ENCODE measurements at places on chromosomes 5 and 9.

GRCh38 chr5:136103118-136103517 is 29.5 kb upstream of the SMAD5 start:
- DNase-seq = no peak

GRCh38 chr9:123373946-123374345 is 17.9 kb downstream of the CRB2 start:
- DNase-seq = no peak

DNA sequence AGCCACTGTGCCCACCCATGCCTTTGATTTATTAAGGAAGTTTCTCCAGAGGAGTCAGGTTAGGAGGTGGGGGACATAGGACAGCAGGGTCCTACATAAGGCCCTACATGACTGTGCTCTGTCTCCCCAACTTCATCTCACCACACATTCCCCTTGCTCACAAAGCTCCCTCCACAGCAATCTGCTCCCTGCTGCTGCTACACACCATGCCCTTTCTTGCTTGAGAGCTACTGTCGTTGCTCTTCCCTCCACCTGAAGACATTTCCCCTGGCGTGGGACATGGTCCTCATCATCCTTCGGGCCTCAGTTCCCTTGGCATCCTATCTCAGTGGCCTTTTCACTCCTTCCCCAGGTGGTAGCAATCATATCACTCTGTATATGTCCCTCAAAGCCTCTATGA is 75.9 kb upstream of the DAPK1 start:
- no peak for DNase-seq

- no peak for DNase-seq
These were observed 84.1 kb downstream of the AMBP start for GRCh38 chr9:113993838-113994540.

DNA sequence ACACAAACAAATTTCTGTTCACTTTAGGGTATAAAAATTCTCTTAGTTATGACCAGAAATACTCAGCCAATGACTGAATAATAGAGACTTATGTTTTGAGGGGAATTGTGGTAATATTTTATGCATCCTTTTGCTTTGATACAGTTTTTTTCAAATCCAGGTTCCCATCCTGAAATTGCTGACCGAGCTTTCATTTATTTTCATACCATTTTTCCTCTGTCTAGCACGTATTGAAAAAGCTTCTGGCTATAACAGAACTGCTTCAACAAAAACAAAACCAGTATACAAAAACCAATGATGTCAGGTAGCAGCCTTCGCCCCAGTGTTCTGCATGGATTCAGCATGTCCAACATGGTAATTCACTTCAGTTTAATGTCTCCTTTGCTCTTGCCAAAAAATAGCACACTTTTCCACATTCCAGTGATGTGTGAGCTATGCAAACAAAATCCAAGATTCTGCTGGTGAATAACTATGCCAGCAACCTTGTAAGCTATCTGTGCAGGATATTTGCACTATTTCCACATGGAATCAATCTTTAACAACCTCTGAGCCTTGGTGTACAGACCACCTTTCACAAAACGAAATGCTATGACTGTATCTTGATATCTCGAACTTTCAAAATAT is 22.0 kb downstream of the CCNH start:
- no peak for DNase-seq

DNA sequence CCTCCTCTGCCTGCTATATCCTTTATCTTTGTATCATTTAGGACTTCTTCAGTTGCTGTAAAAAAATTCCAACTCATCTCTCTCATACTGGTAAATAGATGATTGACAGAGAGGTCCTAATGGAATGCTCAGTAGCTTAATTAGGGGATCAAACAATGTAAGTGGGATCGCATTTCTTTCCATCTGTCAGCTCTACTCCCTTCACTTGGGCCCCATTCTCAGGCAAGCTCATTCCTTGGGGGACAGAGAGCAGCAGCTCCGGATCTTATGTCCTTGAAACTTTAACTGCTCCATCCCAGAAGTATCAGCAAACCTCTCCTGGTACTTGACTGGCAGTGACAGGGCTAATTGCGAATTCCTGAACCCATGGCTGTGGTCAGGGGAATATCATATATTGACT is 146.7 kb downstream of the YTHDC2 start:
- DNase-seq = no peak

DNA sequence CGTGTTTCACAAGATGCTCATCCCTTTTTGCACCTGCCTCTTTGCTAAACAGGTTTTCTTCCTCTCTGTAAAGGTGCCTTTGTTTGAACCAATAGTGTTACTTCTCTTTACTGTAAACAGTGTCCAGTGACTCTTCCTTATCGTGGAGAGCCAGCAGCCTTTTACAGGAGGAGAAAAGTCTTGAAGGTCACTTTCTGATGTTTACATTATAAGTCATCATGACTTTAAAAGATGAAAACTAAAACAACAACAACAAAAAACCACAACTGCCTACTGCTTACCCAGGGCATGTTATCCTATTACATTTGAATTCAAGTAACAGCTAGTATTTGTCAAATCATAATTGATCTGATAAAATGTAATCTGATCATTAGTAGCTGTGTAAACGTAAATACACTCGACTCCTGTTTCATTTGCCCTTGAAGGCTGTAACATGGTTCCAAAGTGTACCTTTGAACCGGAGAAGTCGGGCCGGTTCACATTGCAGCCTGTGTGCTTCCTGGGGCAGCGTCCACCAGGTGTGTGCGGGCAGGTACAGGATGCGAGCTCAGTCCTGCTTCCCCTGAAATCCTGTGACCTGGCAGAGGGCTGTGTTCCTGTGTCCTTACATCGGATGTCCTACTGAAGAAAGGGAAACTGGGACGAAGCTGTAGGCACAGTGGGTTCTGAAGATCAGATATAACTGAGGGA is 118.1 kb downstream of the C9orf152 start:
- DNase-seq = no peak

- DNase-seq = no peak
These were observed 5.9 kb downstream of the FAM193B start for GRCh38 chr5:177548495-177548894.

DNA sequence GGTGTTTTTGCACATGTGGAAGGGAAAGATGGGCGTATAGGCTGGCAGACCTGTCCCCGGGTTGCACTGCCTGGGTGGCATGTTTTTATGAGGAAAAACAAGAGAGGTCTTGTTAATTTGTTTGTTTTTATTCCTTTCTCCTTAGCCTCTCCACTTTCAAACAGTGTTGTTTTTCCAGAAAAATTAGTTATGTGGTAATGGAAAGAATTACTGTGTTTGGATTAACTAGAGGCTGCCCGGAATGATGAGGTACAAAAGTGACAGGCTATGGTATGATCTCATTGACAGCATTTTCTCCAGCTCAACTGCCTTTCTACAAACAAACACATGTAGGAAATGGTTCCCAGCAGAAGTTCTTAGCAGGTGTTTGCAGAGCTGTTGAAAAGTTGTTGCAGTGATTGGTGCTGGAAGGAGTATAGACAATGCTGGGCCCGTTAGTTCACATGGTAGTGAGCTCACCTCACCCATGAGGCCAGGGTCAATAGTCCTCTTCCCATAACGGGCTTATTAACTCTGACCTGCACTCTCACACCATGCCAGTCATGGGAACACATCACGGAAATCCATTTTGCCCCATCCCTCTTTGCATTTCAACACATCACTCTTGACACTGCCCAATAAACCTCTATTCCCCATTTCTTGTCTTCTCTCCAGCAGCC is 111.3 kb upstream of the SAP30L start:
- DNase-seq = no peak

GRCh38 chr9:81581986-81582385 is 107.4 kb downstream of the TLE1 start:
- no peak for DNase-seq

DNA sequence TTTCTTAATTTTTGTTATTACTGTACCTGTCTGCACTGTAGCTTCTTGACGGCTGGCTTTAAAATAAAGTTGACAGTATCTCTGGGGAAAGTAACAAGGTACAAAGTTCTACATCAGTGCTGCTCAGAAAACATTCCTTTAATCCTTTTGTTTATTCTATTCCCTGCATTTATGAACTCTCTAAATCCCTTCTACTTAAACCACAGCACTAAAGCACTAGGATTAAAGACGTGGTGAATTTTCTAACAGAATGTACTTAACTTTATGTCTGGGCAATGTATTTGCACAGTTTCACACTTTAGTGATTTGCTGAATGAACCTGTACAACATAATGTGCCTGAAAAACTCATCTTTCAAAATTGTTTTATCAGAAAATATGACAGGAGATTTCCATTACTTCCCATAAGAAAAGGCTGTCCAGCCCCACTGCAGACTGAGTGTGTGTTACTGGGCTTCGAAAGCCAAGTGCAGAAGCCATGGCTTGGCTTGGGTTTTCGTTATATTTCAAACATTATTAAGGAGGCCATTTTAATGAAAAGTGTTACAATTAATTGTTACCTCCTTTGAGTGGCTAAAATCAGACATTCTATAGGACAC is 43.8 kb downstream of the LHFPL2 start:
- DNase-seq = no peak

GRCh38 chr9:35681341-35682002 is 7.7 kb downstream of the CA9 start:
- no peak for DNase-seq

- no peak for DNase-seq
These were observed 248.6 kb upstream of the DAPK1 start for GRCh38 chr9:87249029-87249428.

- no peak for DNase-seq
These were observed 34.6 kb downstream of the OXCT1 start for GRCh38 chr5:41835645-41836044.

DNA sequence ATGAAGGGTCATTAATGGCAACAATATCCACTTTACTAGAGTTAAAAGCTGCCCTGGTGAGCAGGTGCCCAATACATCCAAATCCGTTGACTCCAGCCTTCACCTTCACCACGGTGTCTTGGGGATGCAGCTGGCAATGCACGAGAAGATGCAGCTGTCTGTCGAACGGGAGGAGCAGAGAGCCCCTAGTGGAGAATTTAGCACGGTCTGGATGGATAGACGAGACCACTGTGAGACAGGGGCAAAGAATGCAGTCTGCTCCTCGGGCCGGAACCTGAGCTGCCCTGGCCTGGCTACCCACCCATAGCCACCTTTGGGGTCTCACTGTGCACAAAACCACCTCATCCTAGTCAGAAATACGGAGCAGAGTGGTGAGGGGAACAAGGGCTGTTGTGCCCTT is 35.1 kb downstream of the ADRA1B start:
- DNase-seq = no peak

- DNase-seq = no peak
These were observed 11.6 kb upstream of the TYRP1 start for GRCh38 chr9:12681620-12682019.

DNA sequence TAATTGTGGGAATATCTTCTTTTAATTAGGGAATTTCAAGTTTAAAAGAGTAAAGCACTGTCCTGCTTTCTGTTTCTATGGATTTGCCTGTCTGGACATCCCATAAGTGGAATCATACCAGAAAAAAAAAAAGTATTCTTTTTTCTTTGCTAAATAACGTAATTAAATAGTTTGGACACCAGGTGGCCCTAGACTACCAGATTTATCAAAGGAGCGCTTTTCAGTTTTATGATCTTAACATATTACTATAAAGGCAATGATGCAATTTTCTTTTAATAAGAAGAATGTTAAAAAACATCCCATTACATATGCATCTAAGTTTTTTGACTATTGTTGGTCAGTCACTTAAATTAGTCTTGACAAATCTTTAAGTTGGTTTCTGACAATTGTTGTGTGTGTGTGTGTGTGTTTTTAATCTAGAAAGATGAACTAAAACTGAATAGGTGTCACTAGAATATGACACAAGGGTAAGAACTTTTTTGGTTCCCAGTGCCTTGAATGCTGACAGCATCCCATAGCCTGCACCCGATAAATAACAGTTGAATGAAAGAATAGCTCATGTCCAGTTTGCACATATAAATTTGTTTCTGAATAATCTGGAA is 49.5 kb downstream of the C5orf22 start:
- DNase-seq = no peak

GRCh38 chr5:90940227-90940995 is 381.8 kb downstream of the ADGRV1 start:
- DNase-seq = no peak

DNA sequence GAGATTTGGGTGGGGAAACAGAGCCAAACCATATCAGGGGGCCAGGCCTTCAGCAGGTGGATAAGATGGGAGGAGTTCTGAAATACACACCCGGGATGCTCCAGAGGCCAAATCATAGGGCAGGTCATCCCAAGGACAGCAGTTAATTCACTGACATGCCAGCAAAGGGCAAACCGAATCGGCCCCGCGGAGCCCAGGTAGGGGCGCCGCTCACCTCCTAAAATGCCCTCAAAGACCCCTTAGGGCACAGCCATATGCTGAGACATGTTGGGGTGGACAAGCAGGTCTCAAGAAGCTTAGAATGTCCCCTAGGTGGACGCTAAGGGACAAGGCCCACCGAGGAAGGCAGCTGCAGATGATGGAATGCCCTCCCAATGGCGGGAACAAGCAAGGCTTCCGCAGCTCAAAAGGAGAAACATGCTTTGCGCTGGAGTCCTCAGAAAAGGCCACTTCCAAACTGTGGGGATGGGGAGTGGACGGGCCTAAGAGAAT is 144.9 kb downstream of the ERCC6L2 start:
- DNase-seq = no peak

GRCh38 chr5:29568028-29568427 is 1625.5 kb upstream of the CDH6 start:
- no peak for DNase-seq

- no peak for DNase-seq
These were observed 17.7 kb upstream of the UBAC1 start for GRCh38 chr9:135978642-135979546.

DNA sequence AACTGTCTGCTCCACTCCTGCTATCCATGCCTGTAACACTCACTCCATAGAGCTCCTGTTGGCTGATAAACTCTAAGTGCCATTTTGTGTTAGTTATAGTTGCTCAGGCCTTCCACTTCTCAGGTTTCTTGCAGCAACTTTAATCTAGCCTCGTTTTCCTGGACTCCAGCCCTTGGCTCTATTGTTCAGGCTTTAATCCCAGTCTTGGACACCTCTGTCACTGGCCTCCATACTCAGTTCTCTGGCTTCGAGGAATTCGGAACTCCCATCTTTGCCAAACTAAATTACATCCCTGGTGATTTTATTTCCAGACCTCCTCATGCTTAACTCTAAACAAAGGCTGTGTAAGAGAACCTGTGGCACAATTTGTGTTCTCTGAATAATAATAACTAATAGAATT is 39.8 kb downstream of the EMB start:
- no peak for DNase-seq

GRCh38 chr9:106752581-106752980 is 110.4 kb upstream of the ZNF462 start:
- DNase-seq = no peak

DNA sequence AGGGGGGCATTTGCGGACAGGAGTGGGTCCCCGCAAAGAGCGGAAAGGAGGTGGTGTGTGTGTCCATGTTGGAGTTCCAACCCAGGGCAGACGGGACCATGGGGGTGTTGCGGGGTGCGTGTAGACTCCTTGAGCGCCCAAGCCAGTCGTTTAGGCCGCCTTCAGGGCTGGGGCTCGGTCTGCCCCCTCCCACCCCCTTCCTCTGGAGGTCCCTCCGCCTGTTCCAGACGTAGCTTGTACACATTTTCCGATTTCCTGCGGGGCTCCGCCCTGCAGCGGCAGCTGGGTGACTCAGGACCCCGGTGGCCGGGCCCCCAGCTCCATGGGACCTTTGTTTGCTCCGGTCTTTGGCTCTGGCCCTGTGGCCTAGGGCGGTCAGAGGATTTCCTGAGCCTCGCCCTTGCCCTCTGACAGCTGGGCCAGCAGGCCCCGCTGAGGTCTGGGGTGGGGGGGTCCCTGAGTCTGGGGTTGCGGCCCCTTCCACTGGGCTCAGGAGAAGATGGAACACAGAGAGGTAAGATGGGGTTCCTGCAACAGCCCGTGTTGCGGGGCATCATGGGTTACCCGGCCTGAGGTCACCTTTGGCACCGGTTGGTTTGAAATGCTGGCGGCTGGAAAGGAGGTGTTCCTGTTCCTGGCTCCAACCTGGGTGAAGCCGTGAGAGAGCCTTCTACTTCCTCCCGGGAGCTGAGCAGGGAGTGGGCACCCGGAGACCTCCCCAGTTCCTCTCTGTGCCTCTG is 1.5 kb downstream of the PKN3 start:
- DNase-seq = no peak

Data from stimulated activated CD4-positive, alpha-beta T cell treated with anti-CD3 and anti-CD28 coated beads, TNF-alpha, amount 100 ng/mL, for 1 hour (primary cell).